ELF-1 (cell line): ENCODE measurements at places on chromosomes 2 and 18.

- no peak for DNase-seq
These were observed 30.6 kb upstream of the SH3RF3 start for GRCh38 chr2:109098251-109098920.

DNA sequence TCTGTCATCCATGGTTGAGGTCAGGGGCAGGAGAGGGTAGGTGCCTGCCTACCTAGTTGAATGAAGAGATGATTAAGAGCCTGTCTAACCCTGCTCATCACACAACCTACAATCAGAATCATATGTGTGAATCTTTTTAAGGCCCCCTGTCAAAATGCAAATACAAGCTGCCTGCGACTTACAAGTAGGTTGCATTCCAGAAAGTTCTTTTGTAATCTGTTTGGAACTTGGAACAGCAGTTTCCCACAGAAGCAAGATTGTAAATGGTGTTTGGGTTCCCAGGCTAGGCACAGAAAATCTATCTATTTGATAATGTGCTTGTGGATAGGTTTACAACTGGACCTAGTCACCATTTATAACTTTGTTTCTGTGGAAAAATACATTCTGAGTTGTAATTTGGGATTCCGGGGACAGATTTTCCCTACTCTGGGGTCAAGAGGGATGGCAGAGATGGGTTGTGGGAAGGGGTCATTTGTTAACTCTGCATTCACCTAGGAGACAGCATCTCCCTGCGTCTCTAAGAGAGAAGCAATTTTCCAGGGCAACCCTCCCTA lies 4.4 kb downstream of the LIPG start:
- DNase-seq: no peak

- DNase-seq: no peak
These were observed 83.7 kb downstream of the SP3 start for GRCh38 chr2:173881461-173881860.

GRCh38 chr2:232615339-232615738 lies 18.1 kb upstream of the EFHD1 start:
- no peak for DNase-seq

- no peak for DNase-seq
These were observed 305.9 kb upstream of the TMEFF2 start for GRCh38 chr2:192500550-192501200.

- no peak for DNase-seq
These were observed 139.1 kb downstream of the IRS1 start for GRCh38 chr2:226660526-226660925.

DNA sequence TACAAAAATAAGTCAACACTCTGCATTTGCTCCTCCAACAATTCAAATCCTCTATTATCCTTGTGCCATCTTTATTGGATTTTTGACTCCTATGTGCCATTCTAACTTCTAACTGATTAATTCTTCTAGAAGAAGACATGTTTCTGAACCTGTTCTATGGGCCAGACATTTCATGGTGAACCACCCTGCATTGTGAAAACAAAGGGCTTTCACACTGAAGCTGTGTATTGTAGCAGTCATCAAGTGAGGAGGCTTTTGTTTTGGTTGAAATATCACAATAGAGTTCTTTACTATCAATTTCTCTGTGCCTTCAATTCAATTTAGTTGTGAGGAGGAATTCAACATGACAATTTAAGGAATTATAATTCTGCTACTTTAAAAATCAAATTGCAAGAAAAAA lies 357.9 kb downstream of the PLCL1 start:
- no peak for DNase-seq

- DNase-seq: no peak
These were observed 89.8 kb upstream of the SP3 start for GRCh38 chr2:174054926-174055325.

DNA sequence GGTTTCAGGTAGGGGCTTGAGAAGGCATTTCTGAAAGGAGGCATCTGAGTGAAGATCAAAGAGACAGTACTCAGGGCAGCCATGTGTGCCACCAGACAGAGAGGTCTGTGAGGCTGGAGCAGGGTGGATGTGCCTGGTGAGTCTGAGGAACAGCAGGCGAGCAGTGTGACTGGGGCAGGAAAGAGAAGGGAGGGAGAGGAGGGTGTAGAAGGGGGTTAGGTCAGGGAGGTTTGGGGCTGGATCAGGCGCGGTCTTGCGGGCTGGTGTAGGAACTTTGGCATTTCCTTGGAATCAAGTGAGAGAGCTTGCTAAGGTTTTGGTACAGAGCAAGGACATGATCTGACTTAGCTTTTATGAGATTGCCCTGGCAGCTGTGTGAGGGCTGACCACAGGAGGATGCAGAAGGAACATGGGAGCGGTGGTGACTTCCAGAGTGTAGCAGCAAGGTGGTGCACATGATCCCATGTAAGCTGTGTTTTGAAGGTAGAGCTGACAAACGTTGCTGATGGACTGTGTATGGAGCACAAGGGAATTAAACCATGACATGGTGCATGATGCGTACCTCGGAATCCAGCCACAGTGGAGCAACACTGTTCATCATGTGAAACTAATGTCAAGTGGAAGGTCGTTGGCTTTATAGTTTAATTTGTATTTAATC lies 13.9 kb downstream of the RAB31 start:
- no peak for DNase-seq

GRCh38 chr2:143873886-143874285 lies 646.0 kb downstream of the ZEB2 start:
- no peak for DNase-seq

DNA sequence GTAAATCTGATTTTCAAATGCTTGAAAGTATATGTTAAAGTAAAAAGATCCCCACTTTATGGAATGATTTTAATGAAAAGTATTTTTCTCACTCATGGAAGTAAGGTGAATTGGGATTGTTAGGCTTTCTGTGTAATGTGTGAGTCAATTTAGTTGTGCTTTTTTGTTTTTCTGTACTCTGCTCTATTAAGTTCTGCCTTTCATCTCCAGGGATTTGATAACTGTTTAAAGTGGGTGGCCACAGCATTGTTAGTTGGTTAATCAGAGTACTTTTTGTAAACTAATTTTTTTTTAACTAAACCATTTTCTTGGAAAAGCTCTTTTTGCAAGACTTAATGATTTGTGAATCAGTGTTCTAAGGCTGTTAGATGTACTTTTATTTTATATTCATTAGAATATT lies 76.8 kb downstream of the ABI2 start:
- no peak for DNase-seq

DNA sequence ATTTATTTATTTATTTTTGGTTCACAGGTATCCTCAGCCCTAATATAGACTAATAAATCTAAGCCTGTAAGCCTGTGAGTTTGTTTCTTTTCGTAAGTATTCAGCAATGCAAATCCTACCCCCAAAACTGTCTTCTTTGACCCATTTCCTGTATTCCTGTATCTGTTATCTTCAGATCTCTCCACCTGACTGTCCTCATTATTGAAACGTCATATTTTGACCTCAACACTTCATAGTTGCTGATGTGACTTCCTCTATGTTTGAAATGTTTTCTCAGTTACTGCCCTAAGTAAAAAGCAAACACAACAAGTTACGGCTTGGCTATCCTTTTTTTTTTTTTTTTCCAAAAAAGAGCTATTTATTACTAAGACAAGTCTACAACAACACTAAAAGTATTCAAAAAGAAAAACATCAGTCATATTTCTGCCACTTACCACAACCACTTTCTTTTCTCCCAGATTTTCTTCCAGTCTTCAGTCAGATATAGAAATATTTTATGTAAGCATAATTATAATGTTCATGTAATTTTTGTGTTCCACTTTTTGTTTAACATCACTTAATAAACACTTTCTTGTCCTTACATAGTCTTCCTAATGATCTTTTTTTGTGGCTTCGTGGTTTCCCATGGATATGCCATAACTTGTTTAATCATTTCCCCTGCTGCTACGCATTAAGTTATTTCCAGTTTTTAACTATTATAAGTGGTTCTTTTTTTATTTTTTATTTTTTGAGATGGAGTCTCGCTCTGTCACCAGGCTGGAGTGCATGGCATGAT lies 45.0 kb upstream of the EML4 start:
- DNase-seq: no peak

DNA sequence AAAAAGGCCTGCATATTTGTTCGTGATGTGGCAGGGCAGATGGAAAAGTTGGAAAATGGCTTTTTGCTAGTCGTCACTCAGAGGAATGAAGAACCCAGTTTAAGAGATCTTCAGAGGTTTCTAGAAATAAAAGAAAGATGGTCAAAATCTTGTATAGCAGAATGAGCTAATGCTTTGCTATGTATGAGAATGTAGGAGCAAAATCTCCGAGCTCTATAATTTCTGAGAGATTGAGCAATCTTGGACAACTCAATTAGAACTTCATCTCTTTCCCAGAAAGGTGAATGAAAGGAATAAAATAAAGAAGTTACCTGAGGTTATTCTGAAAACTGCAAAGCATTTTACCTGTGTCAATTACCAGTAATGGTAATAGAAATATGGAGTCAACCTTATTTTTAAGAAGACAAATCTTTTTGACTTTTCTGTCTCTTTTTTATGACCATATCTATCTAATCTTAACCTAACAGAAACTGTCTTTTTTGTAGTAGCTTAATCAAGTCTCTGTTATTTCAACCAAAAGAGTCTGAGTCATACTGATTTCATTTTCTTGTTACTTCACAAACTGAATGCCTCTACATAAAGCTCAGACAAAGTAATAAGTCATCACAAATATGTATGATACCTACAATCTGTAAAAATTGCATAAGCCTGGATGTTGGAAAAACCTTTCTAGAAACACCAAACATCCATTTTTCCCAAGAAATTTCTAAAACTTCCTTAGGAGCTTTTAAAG lies 32.5 kb downstream of the CCDC68 start:
- DNase-seq: no peak

- no peak for DNase-seq
These were observed 105.0 kb upstream of the CCDC150 start for GRCh38 chr2:196534495-196534894.

DNA sequence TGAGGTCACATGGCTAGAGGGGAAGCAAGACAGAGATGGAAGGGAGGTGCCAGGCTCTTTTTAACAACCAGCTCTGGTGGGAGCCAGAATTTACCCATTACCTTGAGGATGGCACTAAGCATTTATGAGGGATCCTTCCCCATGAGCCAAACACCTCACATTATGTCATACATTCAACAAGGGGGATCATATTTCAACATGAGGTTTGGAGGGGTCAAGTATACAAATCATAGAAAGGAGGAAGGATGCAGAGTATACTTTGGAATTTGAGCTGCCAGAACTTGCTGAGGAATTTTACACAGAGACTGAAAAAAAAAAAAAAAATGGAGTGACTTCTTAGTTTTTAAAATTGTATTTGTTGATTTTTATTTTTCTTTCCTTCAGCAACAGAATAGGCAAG lies 891.4 kb downstream of the CCDC85A start:
- no peak for DNase-seq

DNA sequence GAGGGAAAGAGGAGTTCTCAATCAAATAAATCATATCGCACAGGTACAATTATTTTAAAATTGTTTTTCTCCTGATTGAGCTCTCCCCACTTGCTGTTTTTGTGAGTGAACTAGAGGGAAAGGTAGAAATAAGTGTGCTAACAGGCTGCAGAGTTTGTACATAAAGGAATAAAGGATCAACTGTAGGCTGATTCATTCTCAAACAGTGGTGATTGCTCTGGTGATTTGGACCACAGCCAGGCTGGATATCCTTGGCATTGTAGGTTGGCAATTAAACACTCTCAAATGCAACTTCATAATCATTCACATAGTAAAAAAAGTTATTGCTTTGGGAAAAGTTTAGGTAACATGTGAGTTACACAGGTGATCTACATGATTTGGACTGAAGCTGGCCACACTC lies 29.8 kb downstream of the LRP1B start:
- DNase-seq: no peak

GRCh38 chr2:5720426-5720825 lies 28.2 kb downstream of the SOX11 start:
- no peak for DNase-seq

DNA sequence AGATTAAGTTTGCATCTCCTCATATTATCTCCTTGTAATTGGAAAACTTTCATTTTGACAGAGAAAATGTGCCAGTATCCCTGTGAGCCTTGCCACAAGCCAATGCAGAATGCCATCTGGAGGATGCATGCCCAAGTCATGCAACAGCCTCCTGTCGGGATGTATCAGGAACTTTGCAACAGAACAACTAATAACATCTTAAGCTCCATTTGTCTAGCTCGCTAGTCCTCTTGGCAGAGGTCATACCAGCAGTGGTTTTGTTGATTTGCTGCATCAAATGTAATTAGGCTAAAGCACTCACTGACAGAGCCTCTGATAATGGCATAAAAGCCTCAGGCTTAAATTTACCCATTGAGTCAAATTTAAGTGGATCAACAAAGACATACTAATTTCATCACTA lies 125.8 kb downstream of the UBE2E3 start:
- no peak for DNase-seq

- DNase-seq: peak; percentile 86
These were observed 226.0 kb downstream of the FAM210A start for GRCh38 chr18:13500227-13500865.

GRCh38 chr18:13283746-13284145 lies 65.2 kb downstream of the LDLRAD4 start:
- DNase-seq: no peak

DNA sequence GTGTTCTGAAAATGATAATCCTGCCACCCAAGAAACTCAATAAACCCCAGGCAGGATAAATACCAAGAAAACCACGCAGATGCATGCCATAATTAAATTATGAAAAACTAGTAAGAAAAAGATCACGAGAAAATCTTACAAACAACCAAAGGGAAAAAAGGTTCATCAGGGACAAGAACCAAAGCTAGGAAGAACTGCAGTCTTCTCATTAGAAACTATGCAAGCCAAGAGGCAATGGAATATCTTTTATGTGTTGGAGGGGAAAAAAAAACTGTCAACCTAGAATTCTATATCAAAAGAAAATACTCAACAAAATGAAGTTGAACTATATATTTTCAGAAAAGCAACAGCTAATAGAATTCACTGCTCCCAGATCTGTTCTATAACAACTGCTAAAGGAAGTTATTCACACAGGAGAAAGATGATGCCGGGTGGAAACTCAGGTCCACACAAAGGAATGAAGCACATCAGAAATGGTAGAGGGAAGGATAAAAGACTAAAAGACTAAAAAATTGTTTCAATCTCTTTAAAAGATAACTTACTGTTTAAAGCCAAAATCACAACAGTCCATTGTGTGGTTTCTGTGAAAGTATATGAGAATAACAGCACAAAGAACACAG lies 55.0 kb downstream of the NDUFA10 start:
- DNase-seq: no peak

GRCh38 chr2:86274265-86274917 lies 63.0 kb downstream of the REEP1 start:
- no peak for DNase-seq

GRCh38 chr2:78721355-78722033 lies 304.0 kb upstream of the REG3G start:
- no peak for DNase-seq

DNA sequence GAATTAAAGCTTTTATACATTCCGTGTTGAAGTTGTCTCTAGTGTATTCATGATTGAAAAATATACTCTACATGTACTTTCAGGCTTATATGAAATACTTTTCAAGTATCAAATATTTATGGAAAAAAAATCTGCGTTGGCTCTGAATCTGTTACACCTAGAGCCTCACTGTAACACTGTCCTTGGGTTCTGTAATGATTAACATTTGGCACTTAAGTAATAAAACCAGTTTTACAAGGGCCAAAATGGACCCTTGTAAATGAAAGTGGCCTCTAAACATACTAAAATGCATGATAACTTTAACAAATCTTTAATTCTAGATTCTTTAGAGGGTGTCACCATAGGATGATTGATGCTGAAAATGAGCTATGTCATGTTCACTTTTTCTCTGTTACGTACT lies 162.8 kb downstream of the PTPRM start:
- no peak for DNase-seq
